HuH-7 (cell line): ENCODE measurements at places on chromosomes 16 and 17.

DNA sequence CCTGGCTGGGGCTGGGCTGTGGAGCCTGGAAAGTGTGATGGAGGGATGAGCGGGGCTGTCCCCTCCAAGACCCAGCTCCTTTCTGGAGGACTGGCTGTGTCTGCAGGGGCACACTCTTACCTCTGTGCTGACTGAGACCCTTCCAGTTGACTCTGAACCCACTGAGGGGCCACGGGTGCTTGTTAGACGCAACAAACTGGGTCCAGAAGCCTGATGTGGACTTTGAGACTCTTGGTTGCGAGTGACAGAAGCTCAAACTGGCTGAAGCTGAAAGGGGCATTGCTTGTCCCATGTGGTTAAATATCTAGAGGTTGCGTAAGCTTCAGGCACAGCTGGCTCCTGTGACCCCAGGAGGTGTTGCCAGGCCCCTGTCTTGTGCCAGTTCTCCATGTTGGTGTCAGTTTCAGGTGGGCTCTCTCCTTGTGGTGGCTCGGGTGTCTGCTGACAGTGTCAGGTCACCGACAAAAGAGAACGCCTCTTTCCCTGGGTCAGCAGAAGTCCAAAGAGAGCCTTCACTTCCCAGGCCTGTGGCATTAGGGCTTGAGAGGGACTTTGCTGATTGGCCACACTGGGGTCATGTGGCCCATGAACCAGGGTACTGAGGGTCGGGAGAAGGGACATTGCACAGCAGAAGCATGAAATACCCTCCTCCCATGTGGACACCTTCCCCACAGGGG is 16.7 kb downstream of the ADCY7 start:
- DNase-seq: no peak

DNA sequence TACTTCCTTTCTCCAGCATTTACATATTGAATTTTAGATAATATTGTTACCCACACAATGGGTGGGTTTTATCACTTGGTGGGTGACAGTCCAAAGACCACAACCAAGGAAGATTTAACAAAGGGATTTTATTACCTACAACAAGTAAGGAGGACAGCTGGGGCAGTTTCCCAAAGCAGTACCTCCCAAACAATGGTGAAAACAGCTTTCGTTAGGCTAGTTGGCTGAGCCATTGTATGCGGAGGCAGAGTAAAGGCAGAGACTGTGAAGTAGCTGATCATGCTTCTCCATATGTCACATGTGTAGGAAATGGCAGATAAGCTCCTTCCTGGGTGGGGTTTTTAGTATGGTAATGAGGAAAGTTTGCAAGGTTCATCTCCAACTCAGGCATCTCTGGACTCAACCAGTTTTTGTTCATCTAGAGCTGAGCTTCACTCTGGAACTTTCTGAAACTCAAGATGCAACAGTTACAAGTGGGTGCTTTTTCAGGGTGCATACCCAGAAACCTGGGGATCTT is 104.3 kb upstream of the PSMD7 start:
- no peak for DNase-seq

- no peak for DNase-seq
Observed at GRCh38 chr16:86934581-86935375, 356.4 kb downstream of the FOXL1 start.

- DNase-seq: no peak
Observed at GRCh38 chr16:86322806-86323205, 187.5 kb upstream of the FOXF1 start.

DNA sequence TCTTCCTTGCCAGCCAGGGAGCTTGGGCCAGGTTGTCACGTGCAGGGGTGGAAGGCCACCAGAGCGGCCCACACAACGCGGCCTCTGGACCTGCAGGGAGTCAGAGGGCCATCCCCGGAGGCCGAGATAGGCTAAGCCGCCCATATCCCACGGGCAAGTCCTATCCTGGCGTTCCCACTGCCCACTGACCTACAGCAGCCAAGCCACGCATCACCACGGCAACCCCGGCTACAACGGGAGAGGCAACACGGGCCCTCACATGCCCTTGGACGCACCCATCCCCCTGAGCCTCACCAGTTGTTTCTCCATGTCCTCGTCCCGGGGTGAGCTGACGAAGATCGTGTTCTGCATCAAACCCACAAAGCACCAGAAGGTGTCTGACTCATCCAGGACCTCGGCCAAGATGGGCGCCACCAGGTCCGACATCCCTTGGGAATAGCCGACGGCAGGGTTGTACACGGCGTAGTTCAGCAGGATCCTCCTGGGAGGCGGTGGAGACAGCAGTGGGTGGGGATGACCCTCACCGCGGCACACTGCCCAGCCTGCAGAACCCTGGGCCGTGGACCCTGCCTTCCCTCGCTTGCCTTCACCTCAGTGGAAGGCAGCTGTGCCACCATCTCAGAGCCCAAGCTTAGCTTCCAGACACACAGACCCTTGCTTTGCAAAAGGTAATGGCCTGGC is 88.2 kb downstream of the TBC1D16 start:
- no peak for DNase-seq

DNA sequence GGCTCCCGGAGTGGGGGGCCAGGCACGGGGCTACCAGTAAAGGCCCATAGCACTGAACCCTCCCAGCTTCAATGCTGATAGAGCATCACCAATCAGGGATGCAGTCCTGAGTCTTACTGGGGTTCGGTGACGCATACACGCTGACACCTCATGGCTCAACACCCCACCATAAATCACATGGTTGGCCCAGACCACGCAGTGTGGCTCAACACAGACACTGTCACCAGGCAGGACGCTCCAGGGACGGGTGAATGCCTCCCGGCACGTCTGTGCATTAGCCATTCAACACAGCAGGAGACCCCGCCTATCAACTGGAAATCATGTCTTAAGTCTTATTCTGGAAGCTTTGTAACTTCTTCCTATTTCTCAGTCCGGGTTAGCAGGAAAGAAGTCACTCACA is 35.0 kb downstream of the NECAB2 start:
- no peak for DNase-seq

GRCh38 chr17:83087788-83088360 is 8.5 kb downstream of the METRNL start:
- no peak for DNase-seq

GRCh38 chr16:53920988-53921387 is 217.0 kb downstream of the FTO start:
- DNase-seq: no peak

DNA sequence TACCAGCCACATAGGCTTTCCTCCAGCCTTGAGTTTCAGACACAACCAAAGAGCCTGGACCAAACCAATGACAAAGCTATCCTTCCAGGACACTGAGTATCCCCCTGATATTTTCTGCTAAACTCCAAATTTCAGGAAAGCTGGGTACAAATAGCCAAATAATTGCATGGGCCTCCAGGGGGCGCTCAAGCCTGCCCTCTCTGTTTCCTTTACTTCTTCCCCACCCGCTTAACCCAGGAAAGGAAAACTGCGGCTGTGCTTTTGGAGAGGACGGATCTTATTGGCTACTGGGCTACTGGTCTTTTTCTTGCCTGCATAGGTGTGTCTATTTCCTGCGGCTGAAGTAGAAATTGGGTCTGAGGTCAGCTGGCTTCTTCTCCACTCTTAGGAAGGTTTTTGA is 30.1 kb downstream of the GNGT2 start:
- peak; percentile 65 for DNase-seq

DNA sequence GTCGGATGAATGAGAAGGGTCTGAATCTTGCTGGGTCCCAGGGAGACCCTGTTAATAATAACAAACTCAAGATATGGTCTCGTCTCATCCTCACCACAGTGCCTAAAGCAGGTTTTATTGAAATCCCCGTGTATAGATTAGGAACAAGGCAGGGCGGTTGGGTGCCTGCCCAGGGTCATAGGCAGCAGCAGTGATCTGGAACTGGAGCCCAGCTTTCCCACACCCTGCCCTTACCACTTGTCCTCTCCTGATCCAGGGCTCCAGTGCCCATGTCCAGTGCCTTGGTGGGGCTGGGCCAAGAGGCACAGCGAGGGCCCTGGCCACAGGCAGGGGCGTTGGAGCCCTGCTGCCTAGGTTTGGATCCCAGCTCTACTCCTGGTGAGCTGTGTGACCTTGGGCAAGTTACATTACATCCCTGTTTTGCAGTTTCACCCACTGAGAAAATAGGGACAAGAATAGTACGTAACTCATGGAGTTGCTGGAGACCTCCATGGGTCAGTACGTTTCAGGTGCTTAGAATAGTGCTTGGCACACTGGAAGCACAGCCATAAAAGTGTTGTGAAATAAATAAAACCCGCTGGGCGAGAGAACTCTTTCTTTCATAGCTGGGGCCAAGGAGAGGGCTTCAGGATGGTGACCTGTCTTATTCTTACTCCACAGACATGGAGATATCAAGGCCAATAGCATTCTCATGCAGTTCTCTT is 13.9 kb downstream of the SOCS3 start:
- DNase-seq: no peak

DNA sequence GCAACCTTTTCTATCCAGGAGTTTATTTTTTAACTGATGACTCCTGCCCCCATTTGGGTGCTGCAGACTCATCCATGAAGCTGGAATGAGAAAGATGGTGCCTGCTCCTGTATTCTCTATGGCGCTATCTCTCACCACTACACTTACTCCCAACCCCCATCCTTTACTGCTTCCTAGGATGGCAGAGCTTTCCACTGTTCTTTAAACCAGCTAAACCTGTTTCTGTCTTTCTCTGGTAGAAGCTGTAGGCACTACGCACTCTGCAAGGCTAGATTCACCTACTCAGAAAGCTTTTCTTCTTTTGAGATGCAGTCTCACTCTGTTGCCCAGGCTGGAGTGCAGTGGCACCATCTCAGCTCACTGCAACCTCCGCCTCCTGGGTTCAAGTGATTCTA is 47.0 kb downstream of the ADAMTS18 start:
- no peak for DNase-seq

- no peak for DNase-seq
Observed at GRCh38 chr17:27418366-27418615, 38.0 kb upstream of the KSR1 start.

- DNase-seq: no peak
Observed at GRCh38 chr16:74931445-74931844, 53.5 kb downstream of the WDR59 start.

DNA sequence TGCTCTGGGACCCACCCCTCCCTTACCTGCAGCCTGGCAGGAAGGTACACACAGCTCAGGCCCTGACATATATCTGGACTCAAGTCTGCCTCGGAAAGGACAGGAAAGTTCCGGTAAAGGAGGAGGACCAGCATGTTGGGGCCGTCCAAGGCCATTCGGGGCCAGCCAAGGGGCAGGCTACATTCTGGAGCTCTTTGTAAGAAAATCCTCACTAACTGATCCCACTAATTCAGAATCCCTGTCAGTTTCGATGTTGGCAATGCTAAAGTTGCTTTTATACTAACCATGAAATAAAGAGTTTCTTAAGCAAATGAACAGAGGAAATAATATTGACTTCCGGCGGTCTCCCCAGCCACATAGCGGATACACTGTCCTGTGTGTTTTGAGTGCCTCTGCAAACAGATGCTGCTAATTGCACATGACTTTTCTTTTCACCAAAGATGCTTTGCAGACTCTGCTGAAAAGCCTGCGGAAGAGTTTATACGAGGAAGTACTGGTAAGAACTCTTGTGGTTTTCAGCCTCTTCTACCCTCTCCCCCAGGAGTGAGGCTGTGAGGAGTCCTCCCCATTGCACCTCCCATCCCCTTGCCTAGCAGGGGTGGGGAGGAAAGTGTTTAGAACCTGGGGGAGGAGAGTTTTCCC is 54.8 kb downstream of the PLXDC1 start:
- DNase-seq: no peak

DNA sequence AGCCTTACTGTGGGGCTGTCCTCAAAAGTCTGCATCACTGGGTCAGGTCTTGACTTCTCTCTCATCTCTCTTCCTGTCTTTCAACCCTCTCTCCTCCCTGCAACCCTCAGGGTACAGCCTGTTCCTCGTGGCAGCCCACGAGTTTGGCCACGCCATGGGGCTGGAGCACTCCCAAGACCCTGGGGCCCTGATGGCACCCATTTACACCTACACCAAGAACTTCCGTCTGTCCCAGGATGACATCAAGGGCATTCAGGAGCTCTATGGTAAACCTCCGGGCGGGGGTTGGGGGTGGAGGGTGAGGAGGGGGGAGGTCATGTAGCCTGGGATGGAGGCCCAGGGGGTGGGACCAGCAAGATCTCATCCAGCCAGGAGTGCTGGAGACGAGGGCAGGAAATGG is 12.7 kb downstream of the MMP2 start:
- DNase-seq: no peak

DNA sequence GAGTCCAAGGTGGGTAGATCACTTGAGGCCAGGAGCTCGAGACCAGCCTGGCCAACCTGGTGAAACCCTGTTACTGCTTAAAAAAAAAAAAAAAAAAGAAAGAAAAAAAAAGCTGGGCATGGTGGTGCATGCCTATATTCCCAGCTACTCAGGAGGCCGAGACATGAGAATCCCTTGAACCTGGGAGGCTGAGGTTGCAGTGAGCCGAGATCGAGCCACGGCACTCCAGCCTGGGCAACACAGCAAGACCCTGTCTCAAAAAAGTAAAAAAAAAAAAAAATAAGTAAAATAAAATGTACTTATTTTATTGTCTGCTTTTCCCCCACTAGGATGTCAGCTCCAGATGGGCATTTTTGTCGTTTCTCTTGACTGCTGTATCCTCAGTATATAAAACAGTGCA is 107.7 kb downstream of the ABCC1 start:
- no peak for DNase-seq

GRCh38 chr16:86512860-86513470 is 2.6 kb downstream of the FOXF1 start:
- no peak for DNase-seq

DNA sequence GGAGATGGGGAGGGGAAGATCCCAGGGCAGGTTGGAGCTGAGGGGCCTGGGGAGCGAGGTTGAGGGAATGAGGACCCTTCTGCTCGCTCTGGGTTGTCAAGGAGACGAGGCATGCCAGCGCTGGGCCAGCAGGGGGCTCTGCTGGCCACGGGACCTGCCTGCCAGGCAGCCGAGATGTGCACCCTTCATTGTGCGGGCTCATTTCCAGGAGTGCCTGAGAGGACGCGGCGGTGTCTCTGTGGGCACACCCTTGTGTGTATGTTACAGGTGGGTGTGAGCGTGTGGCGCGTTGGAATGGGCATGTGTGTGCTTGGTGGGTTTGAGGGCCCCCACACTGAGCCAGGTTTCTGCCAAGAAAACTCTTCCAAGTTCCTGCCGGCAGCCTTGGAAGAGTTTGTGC is 15.9 kb downstream of the ARHGAP23 start:
- peak; percentile 84 for DNase-seq

GRCh38 chr17:14688134-14688533 is 387.3 kb downstream of the HS3ST3B1 start:
- DNase-seq: peak; percentile 9

DNA sequence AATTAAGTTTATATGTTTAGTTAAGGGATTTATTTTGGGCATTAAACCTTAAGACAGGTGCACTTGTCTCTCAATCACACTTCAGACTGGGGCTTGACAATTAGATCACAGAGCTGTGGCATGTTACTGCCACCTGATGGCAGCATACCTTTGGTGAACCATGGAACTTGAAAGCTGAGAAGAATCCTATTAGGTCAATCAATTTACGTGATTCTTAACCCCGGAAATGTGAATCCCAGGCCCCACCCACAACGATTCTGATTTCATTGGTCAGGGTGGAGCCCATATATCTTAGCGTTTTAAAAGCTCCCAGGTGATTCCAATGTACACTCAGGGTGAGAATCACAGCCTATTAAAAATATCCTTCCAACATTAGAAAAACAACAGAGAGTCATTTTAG is 91.0 kb downstream of the GSG1L start:
- DNase-seq: peak; percentile 53

GRCh38 chr16:87295661-87296531 is 21.3 kb downstream of the C16orf95 start:
- no peak for DNase-seq
